Natural killer cell treated with Interleukin-12 subunit alpha and Interleukin-12 subunit beta and Interleukin-15 and Interleukin-18, amount 100 ng/mL, for 72 hours (primary cell): ENCODE measurements at places on chromosomes 7 and 10. TPM values are rescaled to one million over a fixed set of nuclear protein-coding genes. Genes with fewer than 3 reads are reported as not detected.

- H3K27ac ChIP-seq = no peak overlapping the region
- H3K27me3 ChIP-seq = peaks cover 15% of the 10 kb centered on the region
Measured at GRCh38 chr7:27685209-27685608, 22.5 kb upstream of the HIBADH start.

GRCh38 chr7:48108959-48109847, 20.1 kb downstream of the UPP1 start:
- H3K27ac ChIP-seq = peak overlapping the region; percentile 53
- peaks cover 21% of the 10 kb centered on the region for H3K4me1 ChIP-seq

- H3K27me3 ChIP-seq = peaks cover 9% of the 10 kb centered on the region
- no peak overlapping the region for H3K4me3 ChIP-seq
- H3K36me3 ChIP-seq = no peaks in the 10 kb centered on the region
Measured at GRCh38 chr7:117302396-117302795, 20.5 kb downstream of the WNT2 start.

- no peaks in the 10 kb centered on the region for H3K36me3 ChIP-seq
- H3K4me3 ChIP-seq = no peak overlapping the region
- peaks cover 2% of the 10 kb centered on the region for H3K27me3 ChIP-seq
- DNase-seq = no peak
- H3K4me1 ChIP-seq = peaks cover 25% of the 10 kb centered on the region
Measured at GRCh38 chr10:51706225-51706624, 6.8 kb upstream of the CSTF2T start.

The EIF4H gene
- total RNA-seq = 344 TPM
